ENCODE measurements at places on chromosomes 6 and 20. TPM values are rescaled to one million over a fixed set of nuclear protein-coding genes. Genes with fewer than 3 reads are reported as not detected.

- DNase-seq = no peak
Observed at GRCh38 chr20:20462185-20462584, 94.3 kb downstream of the INSM1 start.

GRCh38 chr20:38452880-38453624 is 17.9 kb upstream of the SNHG17 start:
- DNase-seq = no peak

GRCh38 chr6:8434727-8435092 is 635 bp downstream of the SLC35B3 start:
- DNase-seq = peak; percentile 24

DNA sequence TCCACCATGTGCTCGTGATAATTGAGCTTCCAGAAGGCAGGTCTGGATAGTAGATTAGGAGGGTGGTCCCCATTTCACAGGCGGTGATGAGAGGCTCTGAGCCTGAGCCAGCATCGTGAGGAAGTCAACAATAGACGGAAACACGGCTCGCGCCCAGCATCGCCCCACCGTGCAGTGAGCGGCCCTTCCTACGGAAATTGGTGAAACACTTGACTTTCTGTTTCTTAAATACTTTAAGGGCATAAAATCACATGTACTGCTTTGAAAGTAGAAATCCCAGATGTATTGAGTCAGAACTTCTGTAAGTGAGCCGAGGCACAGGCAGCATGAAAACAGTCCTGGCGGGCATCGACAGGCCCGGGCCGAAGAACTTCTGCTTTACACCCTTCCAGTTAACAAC is 4.3 kb upstream of the KIF25 start:
- DNase-seq = no peak

GRCh38 chr6:159913862-159914564 is 23.2 kb downstream of the MAS1 start:
- DNase-seq = no peak

CRISP1 gene
- total RNA-seq = not detected

- no peak for DNase-seq
Observed at GRCh38 chr20:62823688-62824475, 7.0 kb downstream of the COL9A3 start.

DNA sequence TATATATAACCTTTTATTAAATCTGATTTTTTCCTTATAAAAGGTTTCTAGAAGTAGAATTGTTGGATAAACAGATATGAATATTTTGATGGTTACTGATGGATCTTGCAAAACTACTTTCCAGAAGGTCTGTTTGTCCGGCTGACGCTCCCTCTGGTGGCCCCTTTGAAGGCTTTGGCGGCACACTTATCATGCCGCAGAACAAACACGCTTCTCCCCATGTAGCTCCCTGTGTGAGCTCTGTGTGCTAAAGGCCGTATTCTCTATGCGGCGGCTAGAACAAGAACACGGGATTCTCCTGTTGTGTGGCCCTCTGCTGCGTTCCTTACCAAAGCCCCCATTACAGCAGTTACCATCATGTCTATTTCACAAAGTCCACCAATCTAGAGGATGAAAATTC is 30.0 kb downstream of the PPP1R3G start:
- no peak for DNase-seq

IYD gene
- total RNA-seq = not detected

GRCh38 chr6:89992818-89993217 is 98.5 kb downstream of the GJA10 start:
- no peak for DNase-seq

BNIP5 gene
- not detected for total RNA-seq

LGSN gene
- total RNA-seq = 0.76 TPM

GRCh38 chr6:47057830-47058540 is 15.9 kb upstream of the ADGRF1 start:
- DNase-seq = no peak

OPRL1 gene
- 6.1 TPM for total RNA-seq

CCR6 gene
- total RNA-seq = not detected

DNA sequence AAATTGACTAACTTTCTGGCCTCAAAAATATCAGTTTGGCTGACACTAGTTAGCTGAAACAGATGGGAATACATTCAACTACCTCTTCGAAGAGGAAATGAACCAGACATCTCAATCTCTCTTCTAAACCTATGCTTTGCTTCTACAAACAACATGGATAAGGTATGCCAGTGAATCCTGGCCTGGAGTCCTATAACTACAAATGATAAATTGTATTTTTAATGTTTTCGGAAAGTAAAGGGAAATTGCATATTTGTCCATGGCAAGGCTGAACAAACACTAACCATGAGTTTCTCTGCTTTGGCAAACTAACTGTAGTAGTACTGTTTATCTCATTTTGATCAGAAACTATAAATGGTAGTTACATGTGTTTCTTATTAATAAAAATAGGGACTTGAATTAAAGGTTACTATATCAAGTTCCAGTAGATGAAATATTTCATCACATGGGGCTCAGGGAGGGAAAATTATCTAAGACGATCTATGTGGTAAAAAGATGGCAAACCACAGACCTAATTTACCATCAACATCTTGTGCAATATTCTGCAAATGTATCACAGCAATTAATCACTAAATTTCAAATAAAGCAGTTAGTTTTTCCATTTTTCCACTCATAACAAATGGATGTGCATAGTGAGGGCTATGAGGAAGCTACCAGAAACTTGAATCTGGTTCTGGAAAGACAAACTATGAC is 76.8 kb downstream of the COL12A1 start:
- no peak for DNase-seq

SLC16A10 gene
- total RNA-seq = not detected

DNA sequence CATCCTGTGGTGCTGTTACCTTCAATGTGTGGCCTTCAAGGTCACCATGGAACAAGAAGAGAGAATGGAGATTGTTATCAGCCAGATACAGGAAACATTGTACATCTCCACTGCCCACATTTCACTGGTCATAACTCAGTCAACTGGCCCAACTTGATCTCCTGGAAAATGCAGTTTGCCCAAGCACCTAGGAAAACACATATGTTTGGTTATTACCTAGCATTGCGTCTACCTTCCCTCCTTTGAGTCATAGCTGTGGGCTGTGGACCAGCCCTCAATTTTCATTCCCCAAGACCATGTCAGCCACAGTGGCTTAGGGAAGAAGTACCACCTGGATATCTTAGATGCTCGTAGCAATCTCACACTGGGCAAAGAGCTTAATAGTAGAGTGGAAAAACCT is 513.4 kb downstream of the KIF16B start:
- no peak for DNase-seq

DNA sequence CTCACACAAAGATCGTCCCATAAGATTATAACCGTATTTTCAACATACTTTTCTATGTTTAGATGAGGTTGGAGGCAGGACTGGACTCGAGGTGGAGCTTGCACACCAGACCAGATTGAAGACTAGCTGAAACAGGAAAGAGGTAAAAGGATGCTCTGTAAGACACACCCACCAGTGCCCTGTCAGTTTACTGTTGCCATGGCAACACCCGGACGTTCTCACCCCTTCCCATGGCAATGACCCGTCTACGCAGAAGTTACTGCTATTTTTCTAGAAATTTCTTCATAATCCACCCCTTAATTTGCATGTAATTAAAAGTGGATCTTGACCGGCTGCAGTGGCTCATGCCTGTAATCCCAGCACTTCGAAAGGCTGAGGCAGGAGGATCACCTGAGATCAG is 13.6 kb upstream of the SRSF6 start:
- DNase-seq = peak; percentile 17

GRCh38 chr6:17591287-17591686 is 8.8 kb upstream of the FAM8A1 start:
- DNase-seq = no peak

- peak; percentile 10 for DNase-seq
Observed at GRCh38 chr20:36210436-36211021, 25.7 kb upstream of the AAR2 start.

PMEPA1 gene
- 4.3 TPM for total RNA-seq
